Stimulated activated CD8-positive, alpha-beta memory T cell treated with anti-CD3 and anti-CD28 coated beads, Interleukin-2, amount 100 ng/mL, for 48 hours (primary cell): ENCODE measurements at places on chromosomes 3 and 15.

DNA sequence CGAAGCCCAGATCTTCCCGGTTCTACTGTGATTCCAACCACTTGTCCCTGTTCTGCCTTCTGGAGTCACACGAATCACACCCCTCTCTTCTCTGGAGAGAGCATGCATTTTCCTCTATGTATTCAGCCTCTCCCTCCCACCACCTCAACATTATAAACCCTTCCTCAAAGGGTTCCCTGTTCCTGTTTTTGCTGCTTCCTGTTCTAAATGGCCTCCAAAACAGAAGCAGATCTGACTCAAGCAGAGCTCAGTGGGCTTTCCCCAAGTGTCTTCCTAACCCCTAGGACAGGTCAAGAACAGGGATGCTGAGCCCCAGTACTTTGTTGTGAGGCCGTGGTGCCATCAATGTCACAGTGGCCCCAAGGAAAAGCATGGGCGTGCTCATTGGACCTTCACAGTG, 75.7 kb upstream of the ARNT2 start:
- no peak for DNase-seq

DNA sequence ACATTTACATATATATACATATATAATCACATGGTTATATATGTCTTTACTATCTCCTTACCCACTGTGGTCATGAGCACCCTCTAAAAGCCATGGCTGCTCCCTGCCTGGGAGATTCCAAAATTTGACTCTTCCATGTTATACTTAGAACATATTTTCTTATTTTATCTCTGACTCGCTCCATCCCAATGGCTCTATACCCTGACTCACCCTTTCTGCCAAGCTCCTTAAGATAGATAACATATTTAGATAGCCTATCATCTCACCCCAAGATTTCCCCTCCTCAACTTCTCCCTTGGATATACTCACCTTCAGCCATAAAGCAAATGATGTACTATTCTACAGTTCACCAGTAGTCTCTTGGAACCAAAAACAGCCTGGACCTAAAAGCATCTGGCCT, 65.1 kb downstream of the CD200R1L start:
- DNase-seq = no peak

DNA sequence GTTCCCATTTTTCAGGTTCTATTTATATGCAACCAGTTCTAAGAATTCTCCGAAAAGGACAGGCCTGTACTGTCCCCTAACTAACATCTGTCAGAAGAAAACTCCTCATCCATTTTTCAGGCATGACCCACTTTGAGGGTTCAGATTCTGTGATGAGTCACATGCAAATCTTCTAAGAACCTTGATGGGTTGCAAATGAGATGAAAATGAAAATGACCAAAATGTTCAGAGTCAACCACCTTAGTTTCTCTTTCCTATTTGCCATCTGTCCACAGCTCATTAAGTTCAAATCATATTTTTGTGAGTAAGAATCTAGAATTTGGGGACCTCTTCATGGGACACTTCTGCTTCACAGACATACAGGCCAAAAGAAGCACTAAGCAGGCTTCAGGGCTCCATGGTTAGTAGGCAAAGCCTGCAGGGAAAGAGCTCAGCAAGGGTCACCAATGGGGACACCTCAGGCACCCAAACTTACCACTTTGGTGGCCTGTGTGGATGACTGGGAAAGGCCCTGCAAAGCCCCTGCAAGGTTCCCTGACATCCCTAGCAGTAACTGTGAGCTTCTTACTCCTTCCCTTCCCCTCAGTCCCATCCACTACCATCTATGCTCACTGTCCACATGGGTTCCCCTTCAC, 122.0 kb downstream of the WDR76 start:
- no peak for DNase-seq

DNA sequence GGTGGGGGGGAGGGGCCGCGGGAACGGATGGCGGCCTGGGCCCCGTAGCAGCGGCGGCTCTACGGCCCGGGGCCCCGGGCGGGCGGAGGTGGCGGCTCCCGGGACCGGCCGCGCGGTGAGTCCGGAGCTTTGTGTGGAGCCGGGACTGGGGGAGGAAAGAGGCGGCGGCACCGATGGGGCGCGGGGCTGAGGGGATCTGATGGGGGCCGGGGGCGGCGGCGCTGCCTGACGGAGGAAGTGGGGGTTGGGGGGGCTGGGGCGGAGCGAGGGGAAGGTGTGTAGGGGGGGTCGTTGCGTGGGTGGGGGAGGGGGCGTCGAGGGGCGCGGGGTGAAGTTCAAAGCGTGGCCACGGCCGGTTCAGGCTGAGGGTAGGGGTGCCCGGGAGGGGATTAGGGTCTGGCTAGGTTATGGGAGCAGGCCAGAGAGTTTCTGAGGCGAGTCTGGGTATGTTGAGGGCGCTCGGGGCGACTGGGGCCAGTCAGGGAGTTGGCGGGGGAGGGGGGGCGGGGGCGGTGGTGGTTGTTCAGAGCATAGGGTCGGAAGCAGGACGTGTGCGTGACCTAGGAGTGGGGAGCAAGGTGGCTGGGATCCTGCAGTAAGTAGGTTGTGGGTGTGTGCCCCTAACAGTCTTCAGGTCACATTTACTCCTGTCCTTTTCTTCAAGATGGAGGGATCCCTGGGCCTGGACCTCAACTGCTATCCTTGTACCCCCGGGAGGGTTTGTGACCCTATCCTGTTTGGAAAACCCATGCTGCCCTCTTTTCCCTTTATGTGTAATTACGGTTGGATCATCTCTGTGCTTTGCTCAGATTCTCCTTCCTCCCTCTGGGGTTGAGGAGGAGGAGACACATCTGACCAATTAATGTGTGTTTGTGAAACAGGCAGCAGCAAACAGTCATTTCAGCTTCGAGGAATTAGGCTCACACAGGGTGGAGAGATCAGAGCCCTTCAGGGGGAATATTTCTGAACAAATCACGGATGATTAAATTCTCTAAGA, 644 bp downstream of the ZNF609 start:
- DNase-seq = peak; percentile 7

- DNase-seq = no peak
Measured at GRCh38 chr3:183489455-183490210, 61.2 kb upstream of the MCF2L2 start.

- no peak for DNase-seq
Measured at GRCh38 chr3:67386451-67386850, 268.0 kb downstream of the SUCLG2 start.

GRCh38 chr3:124699686-124700396, 30.4 kb upstream of the UMPS start:
- no peak for DNase-seq

DNA sequence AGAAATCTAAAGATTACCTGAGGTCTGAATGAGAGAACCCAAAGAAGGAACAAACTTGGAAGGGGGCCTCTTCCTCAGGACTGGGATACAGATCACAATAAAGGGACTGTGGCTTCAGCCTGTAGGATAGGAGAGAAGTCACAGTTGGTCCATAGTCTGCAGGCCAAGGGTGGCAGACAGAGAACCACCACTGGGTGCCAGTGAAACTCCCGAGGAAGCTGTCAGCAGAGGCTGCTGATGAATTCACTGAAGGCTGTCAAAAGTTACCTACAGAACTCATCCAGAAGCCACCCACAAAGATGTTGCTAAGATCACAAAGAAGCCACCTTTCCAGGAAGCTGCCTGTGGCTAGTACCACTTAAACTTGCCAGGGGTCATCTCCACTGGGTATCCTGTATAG, 78.5 kb downstream of the TMCO5A start:
- DNase-seq = no peak

DNA sequence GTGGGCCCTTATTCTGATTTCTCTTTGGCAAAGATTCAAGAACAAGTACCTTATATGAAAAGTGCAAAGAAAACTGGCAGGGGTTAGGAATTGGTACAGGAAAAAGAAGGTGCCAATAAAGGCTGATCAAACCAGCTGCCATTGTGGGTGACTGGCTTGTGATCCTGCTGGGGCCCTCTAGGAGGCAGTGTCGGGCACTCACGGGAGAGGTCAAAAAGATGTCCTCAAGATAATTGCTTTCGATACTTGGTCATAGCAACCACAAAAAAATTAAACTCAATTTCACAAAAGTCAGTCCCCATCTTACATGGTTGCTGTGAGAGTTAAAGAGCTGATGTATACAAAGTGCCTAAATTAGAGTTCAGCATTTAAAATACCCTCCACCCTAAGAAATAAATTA, 31.0 kb upstream of the CAV3 start:
- no peak for DNase-seq

DNA sequence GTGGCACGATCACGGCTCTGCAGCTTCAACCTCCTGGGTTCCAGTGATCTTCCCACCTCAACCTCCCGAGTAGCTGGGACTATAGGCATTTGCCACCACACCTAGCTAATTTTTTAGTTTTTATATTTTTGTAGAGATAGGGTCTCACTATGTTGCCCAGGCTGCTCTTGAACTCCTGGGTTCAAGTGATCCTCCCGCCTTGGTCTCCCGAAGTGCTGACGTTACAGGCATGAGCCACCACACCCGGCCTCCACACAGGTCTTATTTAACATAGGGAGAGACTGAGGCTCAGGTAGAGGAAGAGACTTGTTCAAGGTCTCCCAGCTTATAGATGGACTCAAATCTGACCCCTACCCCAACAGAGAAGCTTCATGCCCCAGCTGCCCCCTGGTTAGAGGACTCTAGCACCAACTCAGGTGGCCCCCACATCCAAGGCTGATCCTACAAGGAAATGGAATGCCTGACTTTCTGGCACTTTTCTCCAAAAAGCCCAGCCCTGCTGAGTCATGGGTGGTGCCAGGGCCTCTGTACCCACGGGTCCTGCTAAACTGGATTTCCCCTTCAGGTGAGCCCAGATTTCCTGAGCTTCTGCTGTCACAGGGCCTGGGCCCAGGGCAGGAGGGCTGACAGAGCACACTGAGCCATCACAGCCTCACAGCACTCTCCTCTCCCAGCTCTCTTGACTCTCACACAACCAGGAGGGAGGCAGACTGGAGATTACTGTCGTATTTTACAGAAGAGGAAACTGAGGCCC, 5.6 kb downstream of the TMEM40 start:
- no peak for DNase-seq

- no peak for DNase-seq
Measured at GRCh38 chr3:195241592-195242355, 29.2 kb downstream of the XXYLT1 start.

DNA sequence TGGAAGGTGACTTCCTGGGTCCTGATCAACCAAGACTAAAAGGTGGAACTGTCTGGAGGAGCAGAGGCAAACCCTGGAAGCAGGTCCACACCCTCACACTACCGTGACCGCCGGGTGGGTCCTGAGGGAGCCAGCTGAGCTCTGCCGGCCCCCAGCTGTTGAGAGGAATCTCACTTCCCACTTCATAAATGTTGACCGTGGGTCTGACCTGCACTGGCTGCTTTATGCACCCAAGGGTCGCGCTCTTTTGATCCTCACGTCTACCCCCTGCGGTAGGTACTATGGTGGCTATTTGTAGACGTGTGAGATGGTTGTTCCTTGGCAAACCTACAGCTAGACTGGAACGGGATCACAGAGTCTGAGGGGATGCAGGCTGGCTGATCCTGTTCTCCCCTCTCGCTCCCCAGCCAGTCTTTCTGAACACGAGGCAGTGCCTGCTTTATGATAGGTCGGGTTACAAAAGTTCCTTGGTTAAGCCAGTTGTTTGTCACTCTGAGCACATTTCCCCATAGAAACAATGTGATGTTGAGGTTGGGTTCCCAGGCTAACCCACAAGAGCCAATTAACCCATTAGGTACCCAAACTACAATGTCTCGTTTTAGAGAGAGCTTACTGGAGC, 113.0 kb upstream of the ETV5 start:
- no peak for DNase-seq

DNA sequence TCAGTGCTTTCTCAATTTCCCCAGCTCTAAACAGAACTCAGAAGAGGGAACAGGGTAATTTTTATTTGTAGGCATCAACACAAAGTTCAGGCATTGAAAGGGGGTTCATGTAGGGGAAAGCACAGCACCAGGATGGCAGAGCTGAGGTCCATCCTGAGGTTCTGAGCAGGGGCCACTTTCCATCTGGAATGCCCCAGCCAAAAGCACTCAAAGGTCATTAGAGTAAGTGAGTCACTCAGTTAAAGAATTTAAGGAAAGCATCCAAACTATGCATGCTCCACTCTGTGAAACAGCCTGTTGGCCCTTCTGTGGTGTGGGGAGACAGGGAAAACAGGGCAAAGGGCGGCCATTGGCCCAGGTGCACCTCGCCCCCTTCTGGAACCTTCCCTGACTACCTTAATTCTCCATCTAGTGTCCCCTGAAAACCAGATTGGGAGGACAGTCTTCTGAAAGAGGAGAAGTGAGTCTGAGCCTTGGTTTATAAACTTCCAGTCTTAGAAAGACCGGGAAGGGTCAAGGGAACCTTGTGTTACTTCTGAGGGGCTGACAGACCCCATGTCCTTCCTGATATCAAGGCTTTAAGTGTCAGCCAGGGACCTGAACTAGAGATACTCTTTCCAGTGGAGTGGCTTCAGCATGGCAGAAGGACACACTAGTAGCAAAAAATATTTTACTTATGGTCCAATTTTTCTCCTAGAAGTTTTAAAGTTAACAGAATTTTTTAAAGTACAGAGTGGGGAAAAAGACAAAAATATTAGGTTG, 133.3 kb downstream of the MYLK start:
- no peak for DNase-seq

DNA sequence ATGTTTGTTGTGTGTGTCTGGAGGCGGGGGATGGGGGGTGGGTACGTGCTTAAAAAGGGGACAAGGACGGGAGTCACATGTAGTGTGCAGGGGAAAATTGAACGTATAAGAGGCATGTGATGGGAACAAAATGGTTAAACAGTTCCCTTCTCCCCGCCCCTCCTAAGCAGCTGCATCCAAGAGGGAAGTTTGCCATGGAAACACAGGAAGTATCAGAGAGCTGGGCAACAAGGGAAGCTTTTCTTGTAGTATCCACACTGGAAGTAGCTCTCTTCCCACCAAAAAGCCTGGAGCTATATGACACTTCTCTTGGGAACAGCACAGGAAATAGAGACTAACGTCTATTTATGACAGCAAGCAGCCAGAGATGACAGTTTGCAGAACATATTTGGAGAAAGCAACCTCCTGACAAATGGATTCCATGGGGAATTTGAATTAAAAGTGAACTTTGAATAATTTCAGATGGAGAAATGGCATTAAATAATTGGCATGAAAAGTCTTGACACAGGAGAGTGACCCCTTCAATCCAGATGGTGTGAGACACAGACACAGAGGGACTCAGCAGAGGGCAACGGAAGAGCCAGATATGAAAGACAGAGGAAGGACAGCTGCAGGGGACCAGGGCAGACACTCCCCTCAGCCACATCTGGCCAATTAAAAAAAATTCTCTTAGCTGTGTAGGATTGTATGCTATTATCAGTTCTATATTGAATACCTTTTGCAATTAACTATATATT, 294.2 kb upstream of the TBL1XR1 start:
- no peak for DNase-seq

GRCh38 chr3:60316121-60316797, 935.0 kb downstream of the FHIT start:
- no peak for DNase-seq
